ENCODE measurements at places on chromosomes 4 and X. TPM values are rescaled to one million over a fixed set of nuclear protein-coding genes. Genes with fewer than 3 reads are reported as not detected.

DNA sequence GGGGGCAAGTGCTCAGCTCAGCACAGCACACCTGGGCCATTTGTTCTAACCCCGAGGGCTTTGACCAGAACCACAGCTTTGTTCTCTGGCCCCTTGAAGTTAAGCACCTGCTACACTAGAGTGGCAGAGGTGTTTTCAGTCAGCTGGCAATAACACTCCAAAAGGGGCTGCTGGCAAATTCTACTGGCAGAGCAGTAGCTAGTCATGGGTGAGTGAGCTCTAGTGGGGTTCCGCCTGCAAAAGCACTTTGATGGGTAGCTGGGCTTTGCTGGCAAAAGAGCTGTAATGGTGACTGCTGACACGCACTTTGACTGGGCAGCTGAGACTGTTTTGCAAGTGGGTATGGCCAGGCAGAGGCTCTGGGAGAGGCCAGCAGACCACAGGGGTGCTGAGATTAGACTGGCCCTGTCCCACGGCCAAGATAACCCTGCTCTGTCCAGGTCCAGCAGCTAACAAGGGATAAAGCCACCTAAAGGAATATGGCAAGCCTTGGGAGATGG is 65.2 kb upstream of the TENT5D start:
- no peak for DNase-seq

GRCh38 chr4:38785901-38786402 is 3.2 kb upstream of the TLR10 start:
- DNase-seq: no peak

TEX13B gene
- not detected for polyA plus RNA-seq

DNA sequence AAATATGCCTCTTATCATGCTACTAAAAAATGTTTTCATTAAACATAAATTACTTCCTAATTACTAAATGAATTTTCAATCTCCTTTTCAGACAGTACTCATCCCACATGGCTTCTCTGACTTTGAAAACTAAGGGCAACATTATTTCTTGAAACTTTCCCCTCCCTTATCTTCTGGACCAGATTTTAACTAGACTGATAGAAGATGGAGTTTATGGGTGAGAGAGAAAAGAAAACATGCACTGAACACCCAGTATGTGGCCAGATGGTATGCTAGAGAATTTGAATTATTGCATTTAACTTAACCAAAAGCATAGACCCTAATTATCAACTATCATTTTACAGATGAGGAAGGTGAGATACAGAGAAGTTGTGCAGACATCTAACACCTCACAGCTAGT is 16.8 kb downstream of the CNOT6L start:
- DNase-seq: no peak

UBA1 gene
- 207 TPM for polyA plus RNA-seq

DNA sequence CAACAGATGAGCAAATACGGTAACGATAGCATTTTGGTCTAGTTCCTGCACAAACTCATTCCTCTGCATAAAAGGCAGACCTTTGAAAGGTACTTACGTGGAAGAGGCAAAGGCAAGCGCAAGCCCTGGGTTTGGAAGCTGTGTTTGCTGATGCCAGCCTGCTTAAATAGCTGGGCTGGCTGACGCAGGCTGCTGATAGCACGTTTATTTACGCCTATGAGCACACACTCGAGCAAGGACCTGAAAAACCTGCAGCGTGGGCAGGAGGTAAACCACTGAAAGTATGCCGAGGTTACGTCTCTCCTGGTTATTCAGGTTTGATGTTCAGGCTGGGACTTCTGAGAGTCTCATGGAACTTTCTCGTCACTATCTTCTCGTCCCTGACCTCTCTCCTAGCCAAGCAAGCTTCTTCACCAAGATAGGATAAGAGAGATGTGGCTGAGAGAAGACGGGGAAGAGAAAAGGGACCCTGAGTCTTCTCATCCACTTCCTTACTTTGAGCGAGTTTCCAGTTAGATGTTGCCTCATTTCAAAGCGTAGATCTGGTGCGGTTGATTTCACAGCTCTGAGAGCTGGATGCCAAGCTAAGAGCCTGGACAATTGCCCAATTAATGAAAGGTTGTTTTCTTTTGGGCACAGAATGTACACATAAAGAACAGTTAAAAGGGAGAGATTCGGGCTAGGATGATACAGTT is at the start of gene HOPX:
TSS of gene HOPX (minus strand) at position 139 of the 695 bp plus-strand sequence. CDS start 23,480 bp downstream, outside the sequence.
- DNase-seq: no peak

DNA sequence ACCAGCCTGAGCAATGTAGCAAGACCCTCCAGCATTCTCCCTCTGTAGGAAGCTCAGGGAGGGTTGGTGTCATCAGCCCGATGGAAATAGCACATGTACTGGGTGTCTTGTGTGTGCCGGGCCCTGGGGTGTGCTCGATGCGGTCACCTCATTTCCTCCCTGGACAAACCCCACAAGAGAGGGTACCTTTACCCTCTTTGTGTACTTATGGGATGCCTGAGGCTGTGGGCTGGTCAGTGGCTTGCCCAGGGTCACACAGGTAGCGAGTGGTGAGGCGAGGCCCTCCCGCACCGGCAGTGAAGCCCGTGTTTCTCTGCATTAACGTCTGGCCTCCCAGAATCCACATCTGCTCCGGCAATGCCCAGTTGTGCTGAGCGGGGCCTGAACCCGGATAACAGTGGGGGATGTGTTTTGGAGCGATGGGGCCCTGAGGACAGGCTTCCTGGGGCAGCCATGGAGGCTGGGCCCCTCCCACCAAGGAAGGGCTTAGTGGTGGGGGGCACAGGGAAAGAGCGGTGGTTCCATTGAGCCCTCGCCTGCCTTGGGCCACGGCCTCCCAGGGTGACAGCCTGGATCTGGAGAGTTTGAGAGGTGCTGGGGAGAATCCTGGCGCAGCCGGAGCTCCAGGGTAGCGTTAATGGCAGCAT is 8.1 kb downstream of the PSAPL1 start:
- DNase-seq: no peak

VAMP7 gene
- 53.8 TPM for polyA plus RNA-seq

MAGEC2 gene
- not detected for polyA plus RNA-seq

UGT2A2 gene
- polyA plus RNA-seq: not detected

DNA sequence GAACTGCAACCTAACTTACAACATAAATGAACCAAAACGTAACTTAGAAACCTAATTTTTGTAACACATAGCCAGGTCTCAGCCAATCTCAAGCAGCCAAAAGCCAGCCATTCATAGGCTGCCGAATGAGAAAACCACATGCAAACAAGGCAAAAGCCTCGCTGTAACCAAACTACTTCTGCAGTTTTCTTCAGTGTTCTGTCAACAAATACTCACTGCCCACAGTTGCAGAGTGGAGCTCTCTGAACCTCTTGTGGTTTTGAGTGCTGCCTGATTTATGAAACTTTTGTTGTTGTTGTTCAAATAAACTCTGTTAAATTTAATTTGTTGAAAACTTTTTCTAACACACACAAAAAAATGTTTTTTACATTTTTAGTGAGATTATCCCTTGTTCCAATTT is 251.2 kb downstream of the PAPSS1 start:
- DNase-seq: no peak

METAP1 gene
- polyA plus RNA-seq: 68.4 TPM

DNA sequence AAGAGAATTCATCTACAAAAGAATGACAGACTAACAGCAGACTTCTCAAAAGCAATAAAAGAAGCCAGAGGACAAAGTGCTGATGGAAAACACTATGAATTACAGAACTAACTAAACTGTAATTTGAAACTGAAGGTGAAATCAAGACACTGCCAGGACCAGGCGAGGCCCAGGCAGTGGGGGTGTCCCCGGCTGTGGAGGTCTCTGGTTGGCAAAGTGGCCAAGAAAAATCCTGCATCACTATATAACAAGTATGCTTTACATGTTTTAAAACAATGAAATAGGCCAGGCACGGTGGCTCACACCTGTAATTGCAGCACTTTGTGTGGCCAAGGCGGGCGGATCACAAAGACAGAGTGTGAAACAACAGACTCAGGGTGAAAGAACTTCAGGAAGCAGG is 32.9 kb downstream of the CHM start:
- no peak for DNase-seq

- DNase-seq: no peak
These were observed 2.2 kb downstream of the TMEM47 start for GRCh38 chrX:34654696-34655490.

GRCh38 chrX:78747489-78747888 is at the start of gene LPAR4:
Gene LPAR4, plus strand, starts transcription at chrX:78747720. Its CDS starts 7,150 bp downstream, at chrX:78754870.
- DNase-seq: peak; percentile 31

DACH2 gene
- 25.6 TPM for polyA plus RNA-seq

- DNase-seq: no peak
These were observed 19.4 kb downstream of the HMGB2 start for GRCh38 chr4:173314715-173315114.

NUDT11 gene
- 15.4 TPM for polyA plus RNA-seq

FAM156B gene
- 22.9 TPM for polyA plus RNA-seq
